Esophagus squamous epithelium (tissue), 5 donors: ENCODE measurements at places on chromosomes 7 and 10.

GRCh38 chr10:12603766-12604470 is 254.6 kb downstream of the CAMK1D start:
- DNase-seq, result no peak

DNA sequence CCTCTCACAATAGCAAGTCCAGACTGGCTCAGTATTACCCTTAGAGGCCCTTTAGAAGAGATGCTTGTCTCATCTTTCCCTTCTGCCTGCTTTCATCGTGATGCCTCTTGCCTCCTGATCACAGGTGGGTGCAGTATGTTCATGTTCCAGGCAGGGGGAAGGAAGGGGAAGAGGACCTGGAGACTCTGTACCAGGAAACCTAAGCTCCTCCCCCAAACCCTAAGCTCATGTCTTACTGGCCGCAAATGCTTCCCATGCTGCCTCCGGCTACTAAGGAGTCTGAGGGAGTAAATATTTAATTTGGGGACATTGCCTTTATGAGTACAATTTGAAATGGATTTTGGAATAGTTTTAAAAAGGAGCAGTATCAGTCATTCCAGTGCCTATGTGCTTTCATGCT is 192.6 kb downstream of the CDCA7L start:
- no peak for DNase-seq

- DNase-seq, result no peak
These were observed 1.9 kb downstream of the TTYH3 start for GRCh38 chr7:2633538-2634266.

DNA sequence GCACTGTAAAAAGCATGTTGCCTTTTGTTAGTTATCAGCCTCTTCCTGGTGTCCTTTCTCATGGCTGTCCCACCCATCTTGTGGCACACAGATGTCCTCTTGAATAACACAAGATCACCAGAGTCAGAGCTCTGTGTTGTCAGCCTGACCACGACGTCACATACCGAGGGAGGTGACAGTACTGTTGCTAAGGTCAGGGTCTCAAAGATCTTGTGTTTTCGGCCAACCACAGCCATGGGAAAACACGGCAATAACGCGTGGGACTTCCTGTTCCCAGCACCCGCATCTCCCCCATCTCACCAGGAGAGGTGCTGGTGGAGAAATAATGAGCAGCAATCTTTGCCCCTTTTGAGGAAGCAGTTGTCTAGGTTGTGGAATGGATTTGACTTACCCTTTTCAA is 40.4 kb downstream of the NPVF start:
- no peak for DNase-seq

DNA sequence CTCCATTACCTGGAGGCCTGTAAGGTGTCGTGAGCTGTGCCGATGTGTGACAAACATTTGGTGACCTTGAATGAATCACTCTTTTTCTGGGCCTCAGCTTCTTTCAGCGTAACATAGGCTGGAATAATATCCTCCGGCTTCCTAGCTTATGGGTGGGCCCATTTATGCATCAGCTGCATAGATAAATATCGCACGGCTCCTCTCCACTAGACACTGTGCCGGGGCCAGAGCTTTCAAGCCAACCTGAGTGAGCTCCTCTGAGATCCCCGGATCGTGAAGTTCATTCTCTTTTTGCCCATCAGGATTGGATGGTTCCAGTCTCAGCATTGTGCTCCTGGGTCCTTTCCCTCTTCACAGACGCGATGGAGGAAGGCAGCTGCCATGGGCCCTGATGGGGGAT is 574.3 kb upstream of the FOXK1 start:
- DNase-seq, result no peak

- DNase-seq, result no peak
These were observed 232.5 kb upstream of the IGFBP3 start for GRCh38 chr7:46153583-46153950.

DNA sequence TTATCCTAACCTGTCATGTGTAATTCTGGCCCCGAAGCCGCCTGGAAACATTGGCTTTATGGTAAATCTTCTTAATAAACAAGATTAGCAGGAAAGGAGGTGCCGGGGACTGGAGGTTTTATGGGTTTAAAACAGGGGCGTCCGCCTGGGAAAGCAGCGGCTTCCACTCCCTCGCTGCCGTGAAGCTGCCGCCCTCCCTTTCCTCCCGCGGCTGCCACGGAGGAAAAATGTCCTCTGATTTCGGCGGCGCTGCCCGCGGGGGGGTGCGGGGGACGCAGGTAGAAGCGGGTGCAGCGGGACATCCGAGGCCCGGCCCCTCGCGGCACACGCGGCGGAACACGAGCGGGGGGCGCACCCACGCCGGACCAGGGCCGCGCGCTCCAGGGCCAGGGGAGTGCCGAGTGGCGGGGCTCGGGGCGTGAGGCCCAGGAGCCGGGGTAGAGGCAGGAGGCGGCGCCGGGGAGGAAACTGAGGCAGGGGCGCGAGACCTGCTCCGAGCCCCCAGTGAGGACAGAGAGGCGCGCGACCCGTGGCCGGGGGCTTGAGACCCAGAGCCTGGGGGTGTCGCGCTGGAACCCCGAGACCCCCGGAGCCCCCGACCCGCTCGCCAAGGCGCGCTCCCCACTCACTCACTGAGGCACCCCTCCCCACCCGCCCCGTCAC is 993 bp downstream of the PTPRN2 start:
- no peak for DNase-seq

DNA sequence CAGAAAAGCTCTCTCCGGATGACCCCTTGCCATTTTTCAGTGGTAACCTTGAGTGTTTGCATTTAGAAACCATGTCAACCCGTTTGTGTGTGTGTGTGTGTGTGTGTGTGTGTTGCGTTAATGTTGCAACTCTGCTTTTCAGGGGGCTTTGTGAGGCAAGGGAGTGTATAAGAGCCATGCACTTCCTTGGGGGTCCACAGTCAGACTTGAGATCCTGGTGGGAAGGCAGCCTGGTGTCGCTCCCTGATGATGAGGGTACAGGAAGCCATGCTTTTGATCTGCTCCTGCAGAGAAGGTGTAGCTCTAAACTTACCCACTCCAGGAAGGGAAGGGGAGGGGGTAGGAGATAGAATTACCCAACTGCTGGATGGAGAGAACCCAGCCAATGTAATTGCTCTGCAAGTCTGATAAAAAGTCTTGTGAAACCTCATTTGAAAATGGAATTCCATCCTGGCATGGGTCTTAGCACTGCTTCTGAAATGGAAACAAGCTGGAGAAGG is 10.7 kb downstream of the GRK5 start:
- DNase-seq, result no peak

- DNase-seq, result no peak
These were observed 1.9 kb upstream of the HBP1 start for GRCh38 chr7:107166736-107167426.

DNA sequence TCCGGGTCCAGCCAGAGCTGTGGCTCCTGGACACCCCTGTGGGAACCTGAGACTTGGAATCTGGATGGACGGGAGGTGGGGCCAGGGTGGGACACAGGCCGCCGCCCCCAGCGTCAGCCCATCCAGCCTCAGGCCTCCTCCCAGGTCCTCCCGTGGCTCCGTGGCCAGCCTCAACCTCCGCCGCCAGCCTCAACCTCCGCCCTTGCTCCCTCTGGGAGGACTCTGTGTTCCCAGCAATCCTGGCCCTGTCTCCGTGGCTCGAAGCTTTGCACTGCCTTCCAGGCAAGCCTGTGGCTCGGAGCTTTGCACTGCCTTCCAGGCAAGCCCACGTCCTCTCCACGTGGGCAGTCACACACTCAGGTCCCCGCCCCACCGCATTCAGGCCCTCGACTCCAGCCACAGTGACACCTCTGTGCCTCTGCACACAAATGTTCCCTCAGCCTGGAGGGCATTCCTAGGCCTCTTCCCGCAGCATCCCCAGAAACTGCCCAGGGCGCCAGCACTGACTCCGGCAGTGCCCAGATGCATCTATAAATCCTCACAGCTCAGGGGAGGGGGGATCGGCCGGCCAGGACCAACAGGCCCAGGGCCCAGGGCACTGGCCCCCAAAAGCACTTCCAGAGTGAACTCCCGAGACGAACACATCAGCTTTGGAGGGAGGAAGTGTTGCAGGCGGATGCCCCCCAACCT is 44.7 kb upstream of the PDGFA start:
- no peak for DNase-seq

DNA sequence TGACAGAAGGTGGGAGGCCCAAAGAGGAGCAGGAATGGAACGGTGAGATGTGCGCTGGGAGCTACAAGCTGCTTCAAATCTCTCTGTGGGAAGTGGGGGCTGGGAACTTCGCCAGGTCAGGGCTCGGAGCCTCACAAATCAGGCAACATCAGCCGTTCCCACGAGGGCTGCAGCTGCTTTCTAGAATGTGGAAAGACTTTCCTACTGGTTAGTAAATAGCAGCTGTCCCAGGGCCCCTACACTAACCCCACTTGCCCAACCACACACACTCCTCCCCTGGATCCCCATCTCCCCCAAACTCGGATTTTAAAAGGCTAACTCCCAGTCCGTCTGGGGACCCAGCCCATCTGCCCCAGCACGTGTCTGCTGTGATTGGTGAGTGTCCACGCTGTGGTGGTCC is 40.6 kb upstream of the PITRM1 start:
- DNase-seq, result no peak

GRCh38 chr10:97291357-97292096 is 910 bp downstream of the ARHGAP19 start:
- DNase-seq, result no peak

GRCh38 chr7:157271315-157271990 is 65.4 kb upstream of the DNAJB6 start:
- no peak for DNase-seq

- no peak for DNase-seq
These were observed 85.5 kb downstream of the CUL2 start for GRCh38 chr10:35004651-35005050.

DNA sequence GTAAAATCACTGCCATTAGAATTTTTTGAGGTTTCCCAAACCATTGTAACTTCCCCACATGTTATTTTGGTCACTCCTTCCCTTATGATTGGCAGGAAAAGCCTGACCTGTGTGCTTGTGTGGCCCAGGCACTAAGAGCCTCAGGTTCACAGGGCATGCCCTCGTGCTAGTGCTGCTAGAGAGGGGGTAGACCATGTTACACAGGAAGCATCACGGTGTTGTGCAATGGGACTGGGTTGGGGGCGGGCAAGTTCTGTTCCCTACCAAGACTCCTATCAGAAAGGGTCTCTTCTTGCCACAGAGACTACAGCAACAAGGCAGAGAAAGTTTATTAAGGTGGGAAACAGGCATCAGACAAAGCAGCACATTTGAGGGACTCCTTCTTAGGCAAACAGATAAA is 32.2 kb downstream of the LSM5 start:
- DNase-seq, result no peak

GRCh38 chr10:133052076-133052475 is 35.6 kb upstream of the ADGRA1 start:
- DNase-seq, result no peak

DNA sequence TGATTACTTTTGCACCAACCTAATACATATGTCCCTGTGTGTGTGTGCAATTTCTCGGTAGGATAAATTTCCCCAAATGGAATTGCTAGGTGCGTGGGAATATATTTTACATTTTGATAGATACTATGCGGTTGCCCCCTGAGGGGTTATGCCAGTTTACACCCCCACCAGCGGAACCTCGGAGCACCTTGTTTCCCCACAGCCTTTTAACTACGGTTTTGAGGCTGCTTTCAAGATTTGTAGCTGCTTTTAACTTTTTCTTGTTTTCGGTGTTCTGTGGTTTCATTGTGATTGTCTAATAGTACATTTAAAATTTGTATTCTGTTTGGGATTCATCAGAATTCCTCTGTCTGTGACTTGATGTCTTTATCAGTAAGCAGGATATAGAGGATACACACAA is 22.0 kb downstream of the PROSER2 start:
- DNase-seq, result no peak

GRCh38 chr10:103616705-103617601 is 123.4 kb downstream of the NEURL1 start:
- DNase-seq, result no peak

DNA sequence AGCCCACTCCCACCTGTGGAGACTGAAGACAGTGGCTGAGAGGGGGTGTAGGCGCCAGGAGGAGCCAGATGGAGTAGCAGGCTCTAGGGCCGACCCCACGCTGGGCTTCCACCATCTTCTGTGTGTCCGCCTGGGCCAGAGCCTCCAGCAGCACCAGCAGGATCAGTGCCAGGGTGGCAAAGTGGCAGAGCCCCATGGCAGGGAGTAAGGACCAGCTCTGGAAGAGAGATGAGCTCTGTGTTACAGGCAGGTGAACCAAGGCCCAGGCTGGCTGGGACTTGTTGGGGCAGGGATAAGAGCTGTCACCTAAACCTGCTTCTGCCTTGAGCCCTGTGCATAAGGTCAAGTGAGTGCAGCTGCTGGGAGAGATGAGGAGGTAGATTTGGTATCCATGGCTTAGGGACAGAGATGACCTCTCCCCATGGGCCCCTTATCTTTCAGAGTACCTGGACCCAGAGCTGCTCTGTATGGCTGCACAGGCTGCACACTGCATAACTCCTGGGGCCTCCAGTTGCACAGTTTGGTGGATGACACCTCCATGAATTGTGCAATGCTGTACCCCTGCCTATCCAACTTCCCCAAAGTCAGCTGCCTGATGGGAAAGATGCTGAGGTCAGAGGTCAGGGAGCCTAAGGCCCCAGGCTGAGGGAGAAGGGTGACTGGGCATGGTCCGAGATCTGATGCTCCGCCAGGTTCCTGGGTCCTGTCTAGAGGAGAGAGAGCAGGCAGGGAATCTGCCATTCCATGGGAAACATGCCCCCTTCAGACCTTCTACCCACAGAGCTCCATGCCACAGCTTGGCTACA is 7.4 kb upstream of the SAMD8 start:
- DNase-seq, result no peak

DNA sequence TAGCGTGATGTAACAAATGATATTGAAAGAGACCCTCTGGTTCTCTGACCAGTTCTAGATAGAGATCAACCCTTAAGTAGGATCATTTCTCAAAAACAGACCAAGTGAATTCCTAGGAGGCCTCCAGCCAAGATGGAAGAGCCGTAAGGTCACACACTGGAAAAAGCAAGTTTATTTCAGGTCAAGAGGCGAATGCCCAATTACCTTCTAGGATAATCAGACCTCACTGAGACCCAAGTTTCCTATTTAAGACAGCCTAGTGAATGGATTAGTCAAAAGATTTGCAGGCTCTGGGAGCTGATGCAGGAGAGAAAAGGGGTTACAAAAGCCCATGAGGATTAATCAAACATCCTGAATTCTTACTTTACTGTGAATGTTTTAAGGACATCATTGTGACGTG is 486.1 kb upstream of the NRP1 start:
- no peak for DNase-seq

DNA sequence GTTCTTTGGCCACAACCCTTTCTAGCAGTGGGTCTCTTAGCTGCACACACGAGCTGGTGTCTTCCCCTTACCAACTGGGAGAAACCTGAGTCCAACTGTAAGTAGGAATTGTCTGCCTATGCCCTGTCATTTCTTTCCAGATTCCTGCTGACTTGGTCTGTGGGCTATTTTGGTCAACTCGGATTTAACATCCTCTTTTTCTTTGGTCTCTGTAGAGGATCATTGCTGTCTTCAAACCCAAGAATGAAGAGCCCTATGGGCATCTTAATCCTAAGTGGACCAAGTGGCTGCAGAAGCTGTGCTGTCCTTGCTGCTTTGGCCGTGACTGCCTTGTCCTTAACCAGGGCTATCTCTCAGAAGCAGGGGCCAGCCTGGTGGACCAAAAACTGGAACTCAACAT is 10.3 kb downstream of the PI4K2A start:
- no peak for DNase-seq

GRCh38 chr7:21368317-21368716 is 59.6 kb upstream of the SP4 start:
- DNase-seq, result no peak
